Fibroblast of villous mesenchyme (primary cell): ENCODE measurements at places on chromosomes 4 and X.

DNA sequence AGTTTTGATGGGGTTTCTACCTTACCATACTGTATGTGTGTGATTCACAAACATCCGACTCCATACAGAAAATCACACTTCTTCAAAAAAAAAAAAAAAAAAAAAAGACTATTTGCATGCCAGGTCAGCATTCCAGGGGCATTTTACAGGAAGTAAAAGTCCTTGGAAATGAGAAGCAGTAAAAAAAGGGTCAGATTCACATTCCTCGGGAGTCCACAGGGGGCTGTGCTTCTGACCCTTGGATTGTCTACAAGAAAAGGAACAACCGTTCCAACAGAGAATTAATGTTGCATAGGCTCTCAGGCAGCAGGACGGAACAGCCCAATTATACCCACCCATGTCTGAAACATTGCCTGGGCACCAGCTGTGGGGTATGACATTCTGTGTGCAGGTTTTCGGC, 290.3 kb downstream of the LDB2 start:
- DNase-seq = no peak

DNA sequence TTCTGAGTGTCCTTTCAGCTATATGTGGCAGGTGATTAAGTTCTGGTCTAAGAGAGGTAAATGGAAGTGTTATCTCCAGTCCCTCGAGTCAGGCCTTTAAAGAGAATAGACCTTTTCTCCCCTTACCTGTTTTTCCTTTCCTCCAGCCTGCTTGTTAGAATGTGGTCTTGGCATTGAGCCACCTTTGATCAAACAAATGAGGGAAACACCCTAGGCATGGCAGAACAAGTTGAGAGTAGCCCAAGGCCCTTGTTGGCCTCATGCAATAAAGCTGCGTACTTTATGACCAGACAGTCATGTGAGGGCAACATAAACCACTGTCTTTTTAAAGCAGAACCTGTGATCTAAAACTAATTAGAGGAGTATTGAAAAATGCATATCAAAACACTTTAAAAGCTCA, 13.2 kb upstream of the IL13RA2 start:
- no peak for DNase-seq

GRCh38 chr4:74315376-74315775, 7.1 kb downstream of the EPGN start:
- DNase-seq = no peak

GRCh38 chr4:52015366-52015765, 4.8 kb downstream of the LRRC66 start:
- peak; percentile 34 for DNase-seq

- DNase-seq = no peak
Measured at GRCh38 chr4:1235381-1236102, 13.4 kb downstream of the CTBP1 start.

DNA sequence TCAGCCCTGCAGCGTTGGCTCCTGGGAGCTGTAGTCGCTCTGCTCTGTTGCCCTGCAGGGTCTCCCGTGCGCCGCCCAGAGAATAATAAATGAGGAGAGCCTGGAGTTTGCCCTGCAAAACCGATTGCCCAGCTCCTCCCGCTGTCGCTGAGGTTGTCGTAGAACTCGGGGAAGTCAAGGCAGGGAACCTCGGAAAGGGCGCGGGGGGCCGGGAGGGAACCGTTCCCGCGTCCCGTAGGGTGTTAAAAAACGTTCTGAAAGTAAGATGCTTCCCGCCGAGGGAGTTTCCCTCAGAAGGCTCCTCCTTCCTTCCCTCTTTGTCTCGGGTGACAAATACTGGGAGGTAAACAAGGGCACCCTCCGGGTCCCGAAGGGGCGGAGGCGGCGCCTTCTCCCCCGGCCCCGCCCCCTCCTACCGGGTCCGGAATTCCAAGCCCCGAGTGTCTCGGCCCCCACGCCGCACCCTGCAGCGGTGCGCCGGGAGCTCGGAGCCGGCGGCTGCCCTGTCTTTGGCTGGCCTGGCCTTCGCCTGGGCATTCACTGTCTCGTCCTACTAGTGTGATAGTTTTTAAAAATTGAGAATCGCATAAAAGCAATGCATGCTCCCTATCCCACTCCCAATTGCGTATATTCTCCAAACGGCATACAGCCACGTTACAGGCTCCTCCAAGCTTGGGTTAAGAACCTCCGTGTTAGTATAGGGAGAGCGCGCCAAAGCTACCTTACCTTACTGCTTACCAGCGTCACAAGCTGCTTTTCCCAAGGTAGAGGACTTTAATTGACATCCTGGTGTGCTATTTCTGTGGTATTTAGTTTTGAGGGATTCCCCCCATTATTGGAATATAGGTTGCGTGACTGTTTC, 964 bp upstream of the HMGB2 start:
- DNase-seq = peak; percentile 72
